ENCODE measurements at places on chromosomes 11 and 22.

DNA sequence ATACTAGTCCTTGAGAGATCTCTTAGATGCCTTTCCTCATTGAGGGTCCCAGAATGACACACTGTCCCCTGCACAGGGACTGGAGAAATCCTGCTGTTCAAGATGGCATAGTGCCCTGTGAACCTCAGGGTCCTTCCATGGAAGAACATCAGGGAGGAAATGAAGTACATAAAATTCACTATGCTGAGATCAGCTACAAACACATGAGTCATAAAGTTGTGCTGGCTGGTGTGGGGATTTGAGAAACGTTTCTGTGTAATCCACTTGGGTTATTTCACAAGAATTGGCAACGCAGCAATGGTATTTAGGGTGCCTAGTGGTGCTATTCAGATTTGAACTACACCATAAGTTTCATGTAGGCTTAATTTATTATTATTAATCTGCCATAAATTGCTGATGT is 174.4 kb downstream of the MAML2 start:
- DNase-seq: peak; percentile 84

DNA sequence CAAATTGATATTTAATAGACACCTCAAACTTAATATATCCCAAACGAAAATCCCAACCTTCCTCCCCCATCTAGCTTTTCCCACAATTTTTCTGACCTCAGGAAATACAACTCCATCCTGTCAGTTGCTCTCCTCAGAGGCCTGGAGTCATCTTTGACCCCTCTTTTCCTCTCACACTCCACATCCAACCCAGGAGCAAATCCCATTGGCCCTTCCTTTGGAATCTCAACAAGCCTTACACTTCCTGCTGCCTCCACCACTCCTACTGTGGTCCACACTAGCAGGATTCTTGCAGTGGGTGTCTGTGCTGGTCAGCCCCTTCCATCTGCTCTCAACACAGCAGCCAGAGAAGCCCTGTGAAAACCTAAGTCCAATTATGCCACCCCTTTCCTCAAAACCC is 39.3 kb upstream of the RFPL3 start:
- DNase-seq: no peak

- DNase-seq: no peak
Measured at GRCh38 chr11:84234011-84234410, 947.8 kb upstream of the CCDC90B start.

- DNase-seq: no peak
Measured at GRCh38 chr22:17116572-17117330, 4.4 kb downstream of the TMEM121B start.

DNA sequence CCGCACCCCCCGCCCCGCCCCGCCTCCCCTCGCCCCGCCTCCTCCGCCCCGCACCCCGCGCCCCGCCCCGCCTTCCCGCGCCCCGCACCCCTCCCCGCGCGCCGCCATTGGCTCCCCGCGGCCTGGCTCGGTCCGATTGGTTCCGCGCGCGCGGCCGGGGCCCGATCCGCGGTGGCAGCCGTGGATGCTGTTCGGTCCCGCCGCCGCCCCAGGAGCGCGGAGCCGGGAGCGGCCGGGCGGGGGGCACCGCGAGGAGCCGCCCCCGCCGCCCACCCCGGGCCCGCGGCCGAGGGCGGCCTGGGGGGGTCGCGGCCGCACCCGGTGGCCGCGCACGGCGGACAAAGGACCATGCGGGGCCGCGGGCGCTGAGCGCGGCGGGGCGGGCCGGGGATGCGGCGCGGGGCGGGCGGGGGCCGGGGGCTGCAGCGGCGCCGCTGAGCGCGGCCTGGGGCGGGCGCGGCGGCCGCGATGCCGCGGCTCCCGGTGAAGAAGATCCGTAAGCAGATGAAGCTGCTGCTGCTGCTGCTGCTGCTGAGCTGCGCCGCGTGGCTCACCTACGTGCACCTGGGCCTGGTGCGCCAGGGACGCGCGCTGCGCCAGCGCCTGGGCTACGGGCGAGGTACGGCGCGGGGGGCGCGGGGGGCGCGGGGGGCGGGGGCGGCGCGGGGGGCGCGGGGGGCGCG is at the start of gene B4GALNT4:
Gene B4GALNT4 (plus strand): TSS at position 164 of the 683 bp plus-strand sequence. CDS start 305 bp downstream, at position 469.
- DNase-seq: no peak
